Activated T-helper 1 cell treated with anti-CD3 and anti-CD28 coated beads, Interleukin-2, amount 50 U/mL, for 16 hours (primary cell): ENCODE measurements at places on chromosomes 1 and 21.

DNA sequence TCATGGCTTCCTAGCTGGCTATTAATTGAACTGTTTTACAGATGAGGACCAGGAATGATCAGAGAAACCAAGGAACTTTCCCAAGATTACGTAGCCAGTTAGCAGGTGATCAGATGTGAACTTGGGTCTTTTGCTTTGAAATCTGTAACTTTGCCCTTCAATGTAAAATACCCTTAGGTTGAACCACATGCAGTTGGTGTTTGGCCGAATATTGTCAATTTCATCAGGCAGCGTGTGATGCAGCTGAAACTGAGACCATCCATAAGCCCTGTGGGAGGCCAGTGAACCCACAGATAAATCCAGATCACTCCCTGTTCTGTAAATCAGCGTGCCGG, 150.8 kb downstream of the ETS2 start:
- DNase-seq, result no peak

DNA sequence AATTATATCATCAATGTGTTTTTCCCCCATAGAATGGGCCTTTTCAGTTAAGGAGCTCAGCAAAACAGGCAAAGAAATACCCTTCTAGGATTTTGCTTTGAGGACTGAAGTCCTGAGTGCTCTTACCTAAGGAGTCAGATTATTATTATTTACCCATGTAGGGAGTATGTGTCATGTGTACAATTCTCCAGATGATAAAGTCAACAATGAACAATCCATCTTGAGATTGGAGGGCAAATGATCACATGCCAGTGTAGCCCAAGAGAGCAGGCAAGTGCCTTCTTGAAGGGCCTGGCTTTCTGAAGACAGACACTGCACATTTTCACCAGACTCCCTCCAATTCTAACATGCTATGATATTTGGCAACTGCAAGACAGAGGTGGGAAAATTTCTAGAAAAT, 159.7 kb downstream of the PCNX2 start:
- no peak for DNase-seq

DNA sequence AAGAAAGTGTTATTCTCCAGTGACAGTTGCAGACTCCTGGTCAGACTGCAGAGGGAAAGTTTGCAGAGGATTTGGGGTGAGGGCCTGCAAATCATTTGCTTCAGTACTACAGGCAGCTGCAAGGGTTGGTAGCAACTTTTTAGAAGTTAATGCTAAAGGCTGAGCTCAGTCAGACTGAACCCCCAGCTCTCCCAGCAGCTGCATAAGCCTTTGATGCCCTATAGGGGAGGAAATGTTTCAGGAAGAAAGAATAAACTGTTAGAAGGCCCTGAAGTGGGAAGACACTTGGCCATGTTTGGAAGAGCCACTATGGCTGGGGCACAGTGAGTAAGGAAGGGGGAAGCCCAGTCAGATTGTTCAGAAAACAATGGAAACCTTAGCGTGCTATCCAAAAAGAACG, 383.6 kb downstream of the TTLL7 start:
- no peak for DNase-seq

DNA sequence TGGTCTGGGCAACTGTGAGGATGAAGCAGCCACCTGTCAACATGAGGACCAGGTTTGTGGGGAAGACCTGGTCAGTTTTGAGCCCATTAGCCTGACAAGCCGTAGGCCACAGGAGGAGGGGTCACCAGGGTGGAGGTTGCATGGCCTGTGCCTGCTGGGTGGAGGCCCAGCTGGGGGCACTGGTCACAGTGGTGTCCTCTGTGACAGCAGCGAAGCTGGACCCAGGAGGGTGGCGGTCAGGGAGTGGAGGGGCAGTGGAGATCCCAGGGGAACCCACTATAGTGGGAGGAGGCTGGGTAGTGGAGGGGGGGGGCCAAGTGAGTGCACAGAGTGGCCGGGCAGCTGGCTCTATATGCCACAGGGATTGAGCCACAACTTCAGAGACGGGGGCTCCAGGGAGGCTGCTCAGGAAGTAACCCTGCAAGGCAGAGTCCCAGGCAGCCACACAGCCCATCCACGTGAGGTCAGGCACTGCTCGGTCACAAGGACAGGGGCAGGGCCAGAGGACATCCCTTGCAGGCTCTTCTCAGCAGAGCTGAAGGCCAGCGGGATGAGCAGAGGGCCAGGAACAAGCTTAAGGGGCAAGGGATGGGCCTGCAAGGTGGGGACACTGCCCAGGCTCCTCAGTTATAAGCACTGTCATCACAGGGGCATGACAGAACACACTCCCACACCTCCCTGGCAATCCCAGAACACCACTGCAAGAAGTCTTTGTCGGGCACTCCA, 2.3 kb upstream of the C1orf35 start:
- no peak for DNase-seq

DNA sequence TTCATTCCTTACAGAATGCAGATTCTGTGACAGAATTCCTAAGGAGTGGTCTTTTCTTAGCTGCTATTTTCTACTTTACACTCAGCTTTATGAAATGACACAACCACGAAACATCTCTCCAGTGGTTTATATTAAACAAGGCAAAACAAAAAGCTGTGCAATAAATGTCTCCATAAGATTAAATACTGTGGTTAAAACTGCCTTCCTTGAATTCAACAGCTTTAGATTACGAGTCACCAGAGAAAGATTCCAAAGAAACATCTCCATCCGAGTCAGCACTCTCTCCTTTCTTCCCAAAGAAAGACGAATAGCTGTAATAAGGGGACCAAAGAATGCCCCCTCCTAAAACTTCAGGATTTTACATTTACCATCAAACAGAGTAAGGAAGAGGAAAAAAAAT, 4.6 kb upstream of the C1orf87 start:
- no peak for DNase-seq

GRCh38 chr21:41615613-41616012, 107.7 kb upstream of the TMPRSS2 start:
- no peak for DNase-seq
